ENCODE measurements at places on chromosomes 4 and X.

- DNase-seq: no peak
These were observed 262.5 kb upstream of the TEX13A start for GRCh38 chrX:105483011-105483410.

DNA sequence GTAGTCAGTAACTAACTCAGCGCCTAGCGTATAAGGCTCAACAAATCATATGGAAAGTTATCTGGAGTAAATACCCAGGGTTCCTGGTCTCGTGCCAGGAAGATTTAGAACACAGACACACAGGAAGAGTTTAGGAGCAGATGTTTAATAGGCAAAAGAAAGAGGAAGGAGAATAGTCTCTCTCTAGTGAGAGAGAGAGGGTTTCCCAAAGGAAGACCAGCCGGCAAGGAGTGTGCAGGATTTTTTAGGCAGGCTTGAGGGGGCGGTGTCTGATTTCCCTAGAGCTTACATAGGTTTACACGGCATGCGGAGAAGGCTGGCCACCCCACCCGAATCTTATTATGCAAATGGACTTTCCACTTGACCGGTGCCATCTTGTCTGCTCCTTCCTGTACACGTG, 284.0 kb upstream of the FRG1 start:
- no peak for DNase-seq

- DNase-seq: no peak
These were observed 3.5 kb downstream of the FBXL5 start for GRCh38 chr4:15651676-15652075.

GRCh38 chr4:143286701-143287571, 49.7 kb upstream of the GAB1 start:
- DNase-seq: no peak

GRCh38 chrX:32137525-32137924, 1065.7 kb upstream of the FTHL17 start:
- DNase-seq: no peak

- DNase-seq: no peak
These were observed 38.6 kb downstream of the TRPC5 start for GRCh38 chrX:112043997-112044396.

DNA sequence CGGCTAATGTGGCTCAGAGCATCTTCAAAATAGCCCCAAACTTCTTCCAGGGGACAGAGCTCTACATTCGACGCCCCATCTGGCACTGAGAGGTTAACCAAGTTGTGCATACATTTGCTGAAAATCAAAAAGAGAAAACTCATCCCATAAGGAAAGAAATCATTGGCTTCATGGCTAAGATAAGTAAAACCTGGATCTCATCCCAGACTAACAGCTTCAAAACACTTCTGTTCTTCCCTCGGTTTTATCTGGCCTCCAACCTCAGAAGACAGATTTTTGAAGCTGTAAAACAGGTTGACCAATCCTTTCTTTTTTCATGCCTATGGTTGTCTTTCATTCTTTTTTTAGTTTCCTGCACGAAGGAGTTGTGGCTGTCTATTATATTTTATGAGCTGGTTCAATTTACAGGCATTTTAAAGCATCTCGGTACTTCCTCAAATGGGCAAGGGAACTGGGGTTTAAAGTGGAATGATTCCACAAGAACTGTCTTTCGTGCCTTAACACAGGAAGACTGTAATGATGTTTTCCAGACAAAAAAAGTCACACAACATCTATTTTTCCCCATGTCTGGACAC, 107.6 kb downstream of the DLG3 start:
- DNase-seq: no peak
